ENCODE measurements at places on chromosomes 2 and 18.

DNA sequence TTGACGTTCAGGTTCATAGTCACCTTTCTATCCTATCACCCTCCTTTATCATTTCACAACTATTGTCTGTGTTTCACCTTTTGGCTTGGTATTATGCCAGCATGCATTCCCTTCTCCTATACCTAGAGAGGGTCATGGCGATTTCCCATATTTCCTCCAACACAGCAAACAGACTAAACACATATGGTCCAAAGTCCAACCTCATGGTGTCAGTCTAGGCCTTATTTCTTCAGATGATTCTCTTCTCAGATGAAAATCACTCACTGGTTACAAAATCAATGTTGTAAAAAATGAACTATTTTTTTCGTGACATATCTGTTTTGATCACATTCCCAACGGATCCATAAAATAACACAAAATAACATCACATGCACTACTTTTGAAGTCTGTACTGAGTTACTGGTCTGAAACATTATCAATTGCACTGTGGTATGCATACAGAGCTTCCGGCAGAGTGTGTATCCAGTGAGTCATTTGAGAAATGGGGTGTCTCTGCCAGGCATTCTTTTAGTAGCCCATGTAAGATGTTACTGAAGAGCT lies 204.8 kb upstream of the GALNT5 start:
- DNase-seq, result no peak

DNA sequence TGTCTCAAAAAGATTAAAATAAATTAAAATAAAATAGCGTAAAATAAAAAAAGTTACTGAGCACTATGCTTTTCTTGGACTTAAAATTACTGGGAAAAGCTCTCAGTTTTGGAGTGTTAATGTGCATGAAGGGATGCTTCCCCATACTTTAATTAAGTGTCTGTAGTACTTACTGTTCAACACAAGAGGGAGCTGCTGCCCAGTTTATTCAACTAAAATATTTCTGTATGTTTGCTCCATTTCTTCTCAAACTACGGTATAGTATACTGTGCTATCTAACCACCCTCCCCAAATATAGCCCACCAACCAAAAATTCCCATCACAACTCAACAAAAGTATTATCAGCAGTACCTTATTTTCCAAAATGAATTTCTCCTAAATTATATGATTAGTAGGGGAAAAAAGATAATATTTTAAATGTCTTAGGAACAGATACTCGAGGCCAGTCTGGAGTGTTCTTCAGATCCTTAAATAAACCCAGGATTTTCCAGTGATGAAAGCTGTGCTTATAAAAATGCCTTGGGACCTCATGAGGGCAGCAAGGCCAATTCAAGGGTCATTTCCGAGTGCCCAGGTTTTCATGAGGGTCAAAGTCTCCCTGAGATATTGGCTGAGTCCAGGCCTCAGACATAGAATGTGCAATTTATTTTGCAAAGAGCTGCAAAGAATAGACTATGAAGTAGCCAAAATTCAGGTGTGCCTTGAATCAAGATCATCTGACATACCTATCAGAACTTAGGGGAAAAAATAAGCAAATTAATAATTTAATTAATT lies 64.1 kb downstream of the CHRNA1 start:
- DNase-seq, result no peak

DNA sequence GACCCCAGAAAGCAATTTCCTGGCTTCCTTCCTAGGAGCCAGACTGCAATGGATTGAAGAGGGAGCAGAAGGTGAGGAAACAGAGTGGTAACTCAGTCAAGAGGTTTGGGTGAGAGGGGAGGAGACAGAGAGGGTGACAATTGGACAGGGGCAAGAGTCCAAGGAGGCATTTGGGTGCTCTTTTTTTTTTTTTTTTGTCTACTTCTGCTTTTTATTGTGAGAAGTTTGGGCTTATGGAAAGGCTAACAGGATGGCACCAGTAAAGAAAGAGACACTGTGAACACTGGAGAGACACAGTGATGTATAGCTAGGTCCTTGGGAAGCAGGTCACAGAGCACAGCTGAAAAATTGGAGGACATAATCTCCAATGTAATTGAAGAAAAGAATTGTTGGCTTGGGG lies 25.0 kb downstream of the CYBRD1 start:
- DNase-seq, result no peak

DNA sequence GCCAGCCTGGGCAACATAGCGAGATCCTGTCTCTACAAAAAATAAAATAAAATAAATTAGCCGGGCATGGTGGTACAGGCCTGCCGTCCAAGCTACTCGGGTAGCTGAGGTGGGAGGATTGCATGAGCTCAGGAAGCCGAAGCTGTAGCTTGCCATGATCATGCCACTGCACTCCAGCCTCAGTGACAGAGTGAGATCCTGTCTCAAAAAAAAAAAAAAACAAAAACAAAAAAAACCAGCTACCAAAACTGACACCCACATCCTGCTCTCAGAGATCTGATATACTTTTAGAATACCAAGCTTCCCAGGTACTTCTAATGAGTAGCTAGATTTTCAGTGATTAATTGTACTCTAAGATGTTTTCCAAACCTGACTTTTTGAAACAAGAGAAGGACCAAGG lies 74.0 kb downstream of the TTC27 start:
- no peak for DNase-seq

DNA sequence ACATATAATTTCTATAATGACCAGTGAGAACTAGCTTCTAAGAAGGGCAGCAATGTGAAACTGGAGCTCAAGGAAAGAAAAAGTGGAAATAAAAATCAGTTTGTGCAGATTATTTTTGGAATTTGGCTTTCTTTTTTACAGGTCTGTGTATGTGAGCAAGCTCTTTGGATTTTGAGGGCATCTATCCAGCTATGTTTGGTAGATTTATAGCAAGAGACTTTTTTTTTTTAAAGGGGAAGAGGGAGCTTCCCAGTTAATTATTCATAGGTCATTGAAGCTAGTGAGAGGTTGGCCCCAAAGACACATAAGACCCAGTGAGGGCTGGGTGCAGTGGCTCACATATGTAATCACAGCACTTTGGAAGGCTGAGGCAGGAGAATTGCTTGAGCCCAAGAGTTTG lies 24.0 kb upstream of the COLEC12 start:
- no peak for DNase-seq

GRCh38 chr2:84838434-84839145 lies 42.3 kb downstream of the TRABD2A start:
- DNase-seq, result no peak

GRCh38 chr2:105377871-105378270 lies 21.0 kb downstream of the FHL2 start:
- DNase-seq, result no peak

- DNase-seq, result no peak
These were observed 24.4 kb downstream of the HK2 start for GRCh38 chr2:74858281-74858680.

DNA sequence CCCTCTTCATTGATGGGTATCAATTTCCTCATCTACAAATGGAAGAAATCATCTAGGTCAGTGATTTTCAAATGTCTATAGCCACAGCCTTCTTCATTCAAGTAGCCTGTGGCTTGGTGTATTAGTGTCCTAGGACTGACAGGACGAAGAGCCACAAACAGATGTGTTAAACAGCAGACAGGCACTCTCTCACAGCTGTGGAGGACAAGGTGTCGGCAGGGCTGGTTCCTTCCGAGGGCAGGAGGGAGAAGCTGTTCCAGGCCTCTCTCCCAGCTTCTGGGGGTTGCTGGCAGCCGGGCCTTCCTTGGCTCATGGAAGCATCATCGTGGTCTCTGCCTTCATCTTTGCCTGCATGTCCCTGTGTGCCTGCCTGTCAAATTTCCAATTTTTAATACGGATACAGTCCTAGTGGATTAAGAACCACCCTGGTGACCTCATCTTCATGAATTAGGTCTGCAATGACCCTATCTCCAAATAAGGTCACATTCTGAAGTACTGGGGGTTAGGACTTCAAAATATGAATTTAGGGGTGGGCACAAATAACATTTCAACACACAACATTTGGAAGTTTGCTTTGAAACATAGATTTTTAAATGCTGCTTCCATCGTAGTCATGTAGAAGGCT lies 86.5 kb downstream of the PTGR3 start:
- no peak for DNase-seq

GRCh38 chr2:120597595-120598193 lies 138.0 kb upstream of the GLI2 start:
- no peak for DNase-seq

DNA sequence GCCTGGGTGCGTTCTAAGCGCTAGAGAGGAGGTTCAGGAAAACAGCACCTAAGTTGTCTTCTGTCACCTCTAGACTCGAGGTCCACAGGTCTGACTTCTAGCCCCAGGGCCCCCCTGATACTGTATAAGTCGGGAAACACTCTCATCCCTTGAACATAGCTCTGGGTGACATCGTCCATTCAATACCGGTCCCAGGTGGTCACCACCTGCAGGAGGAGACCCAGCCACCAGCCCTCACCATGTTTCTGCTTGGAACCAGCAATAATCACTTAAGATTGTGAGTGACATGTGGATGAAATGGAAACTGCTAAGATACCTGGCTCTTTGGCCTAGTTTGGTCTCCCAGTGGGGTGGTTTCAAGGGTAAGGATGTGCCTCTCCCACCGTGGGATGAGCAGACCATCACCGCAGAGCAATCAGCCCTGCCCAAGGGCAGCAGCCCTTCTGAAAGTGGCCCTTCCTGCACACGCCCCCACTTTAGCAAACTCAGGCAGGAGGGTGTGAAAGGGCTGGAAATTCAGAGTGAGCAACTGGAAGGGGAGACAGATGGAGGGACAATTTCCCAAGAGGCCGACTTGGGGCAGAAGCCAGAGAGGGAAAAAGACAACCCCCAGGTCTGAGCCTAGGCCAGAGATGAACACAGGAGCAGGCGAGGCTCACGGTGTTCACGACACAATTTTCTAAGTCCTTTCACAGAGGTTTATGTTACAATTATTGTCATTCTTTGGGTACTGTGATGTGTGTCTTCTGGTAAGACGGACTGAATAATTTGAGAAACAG lies 95.2 kb downstream of the ZNF516 start:
- no peak for DNase-seq

GRCh38 chr2:115596659-115597375 lies 1154.4 kb downstream of the DPP10 start:
- no peak for DNase-seq

DNA sequence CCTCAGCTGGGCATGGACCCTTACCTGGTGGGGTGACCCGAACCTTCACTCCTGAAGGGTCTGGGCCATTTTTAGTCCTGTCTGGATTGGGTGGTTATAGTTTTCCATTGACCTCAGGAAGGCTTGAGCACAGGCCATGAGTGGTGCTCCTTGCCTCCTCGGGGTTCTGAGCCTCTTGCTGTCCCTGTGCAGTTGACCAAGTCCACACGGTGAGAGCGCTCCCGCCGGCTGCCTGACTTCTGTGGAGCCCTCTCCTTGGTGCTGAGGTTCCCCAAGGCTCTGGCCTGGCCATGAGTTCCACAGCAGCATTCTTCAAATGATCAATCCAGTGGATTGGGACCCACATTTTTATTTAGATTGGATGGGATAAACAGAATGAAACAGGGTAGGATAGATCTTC lies 159.5 kb downstream of the SEPTIN10 start:
- DNase-seq, result no peak

DNA sequence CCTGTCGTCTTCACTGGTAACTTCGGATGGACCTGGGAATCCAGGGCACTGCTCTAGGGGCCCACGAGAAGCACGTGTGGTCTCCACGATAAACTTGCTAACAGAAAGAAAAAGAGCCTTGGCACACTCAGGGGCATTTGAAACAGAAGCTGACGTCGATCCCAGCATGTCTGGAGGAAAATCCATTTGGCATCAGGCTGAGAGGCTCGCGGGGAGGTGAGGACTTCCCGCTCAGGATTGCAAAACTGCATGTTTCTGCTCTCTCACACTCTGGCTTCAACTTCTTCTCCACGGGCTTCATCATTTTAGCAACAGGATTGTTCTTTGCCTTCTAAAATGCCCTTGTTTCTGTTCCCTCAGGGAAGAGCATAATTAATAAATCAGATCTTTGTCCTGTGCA lies 181.7 kb upstream of the COPS8 start:
- DNase-seq, result no peak

DNA sequence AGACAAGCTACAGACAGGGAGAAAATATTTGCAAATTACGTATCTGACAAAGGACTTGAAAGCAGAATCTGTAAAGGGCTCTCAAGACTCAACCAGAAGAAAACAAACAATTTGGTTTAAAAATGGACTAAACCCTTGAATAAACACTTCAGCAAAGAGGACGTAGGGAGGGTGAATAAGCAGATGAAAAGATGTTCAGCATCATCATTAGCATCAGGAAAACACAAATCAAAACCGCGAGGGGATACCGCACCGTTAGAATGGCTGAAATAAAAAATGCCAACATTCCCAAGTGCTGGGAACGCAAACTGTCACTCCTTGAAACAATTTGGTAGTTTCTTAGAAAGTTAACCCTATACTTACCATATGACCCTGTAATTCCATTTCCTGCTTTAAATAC lies 136.7 kb downstream of the MBP start:
- DNase-seq, result no peak

DNA sequence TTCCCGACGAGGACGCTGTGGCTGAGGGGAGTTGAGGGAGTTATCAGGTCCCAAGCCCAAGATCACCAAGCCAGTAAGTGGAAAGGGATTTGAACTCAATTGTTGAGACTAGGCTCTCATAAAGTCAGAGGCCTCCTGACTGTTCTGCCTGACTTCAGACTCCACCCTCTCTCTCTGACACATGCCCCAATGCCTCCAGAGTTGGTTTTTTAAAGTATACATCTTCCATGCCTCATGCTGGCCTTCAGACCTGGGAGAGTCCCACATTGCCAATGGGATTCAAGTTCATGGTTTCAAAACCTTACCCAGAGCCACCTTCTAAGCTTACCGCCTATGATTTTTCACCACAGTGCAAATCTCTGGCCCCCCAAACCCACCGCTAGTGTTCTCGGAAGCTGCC lies 100.8 kb downstream of the RTN4 start:
- DNase-seq, result no peak

DNA sequence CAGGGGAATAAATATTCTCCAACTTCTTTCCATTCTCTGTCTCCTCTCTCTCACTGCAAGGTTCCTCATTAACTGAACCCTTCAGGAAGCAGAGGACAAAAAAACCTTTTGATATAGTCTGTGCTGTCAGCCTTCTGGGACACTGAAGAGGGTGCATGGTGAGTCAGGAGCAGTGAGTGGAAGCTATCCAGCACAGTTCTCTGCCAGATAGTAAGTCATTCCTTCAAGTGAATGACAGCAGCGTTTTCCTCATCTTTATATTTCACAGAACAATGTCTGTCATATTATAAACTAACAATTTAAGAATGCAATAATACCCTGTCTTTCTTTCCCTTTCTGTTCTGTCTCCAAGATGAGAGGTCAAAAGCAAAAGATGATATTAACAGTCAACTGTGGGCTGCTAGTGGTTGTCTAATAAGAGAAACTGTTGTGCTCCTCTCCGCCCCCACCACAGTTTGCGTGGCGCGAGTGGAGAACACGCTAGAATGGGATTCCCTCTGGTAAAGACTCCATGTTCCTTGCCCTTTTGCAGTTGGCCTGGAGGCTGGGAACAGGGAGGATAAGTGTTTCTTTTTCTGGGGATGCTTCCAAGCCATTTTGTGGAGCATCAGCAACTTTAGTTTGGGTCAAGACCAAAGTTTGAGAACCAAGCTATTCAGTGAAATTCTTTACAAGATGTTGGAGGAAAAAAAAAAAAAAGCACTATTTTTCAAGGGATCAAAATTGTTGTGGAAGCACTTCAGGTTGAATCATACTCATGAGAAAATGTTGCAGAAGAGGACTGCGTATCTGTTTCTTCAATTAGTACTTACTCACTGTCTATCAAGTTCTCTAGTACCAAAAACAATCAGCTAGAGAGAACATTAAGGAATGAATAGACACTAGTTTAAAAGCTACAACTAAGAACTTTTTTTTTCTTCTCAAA lies 430.2 kb downstream of the SETBP1 start:
- no peak for DNase-seq
